Activated T-cell treated with anti-CD3 and anti-CD28 coated beads, Interleukin-2, amount 50 U/mL, for 1 hour (primary cell): ENCODE measurements at places on chromosomes 3 and 15.

- no peak for DNase-seq
Measured at GRCh38 chr3:186171521-186171920, 62.6 kb upstream of the ETV5 start.

GRCh38 chr3:111761309-111761795, 97.7 kb upstream of the PHLDB2 start:
- DNase-seq, result no peak

GRCh38 chr15:92870010-92870591, 30.0 kb upstream of the CHD2 start:
- no peak for DNase-seq

DNA sequence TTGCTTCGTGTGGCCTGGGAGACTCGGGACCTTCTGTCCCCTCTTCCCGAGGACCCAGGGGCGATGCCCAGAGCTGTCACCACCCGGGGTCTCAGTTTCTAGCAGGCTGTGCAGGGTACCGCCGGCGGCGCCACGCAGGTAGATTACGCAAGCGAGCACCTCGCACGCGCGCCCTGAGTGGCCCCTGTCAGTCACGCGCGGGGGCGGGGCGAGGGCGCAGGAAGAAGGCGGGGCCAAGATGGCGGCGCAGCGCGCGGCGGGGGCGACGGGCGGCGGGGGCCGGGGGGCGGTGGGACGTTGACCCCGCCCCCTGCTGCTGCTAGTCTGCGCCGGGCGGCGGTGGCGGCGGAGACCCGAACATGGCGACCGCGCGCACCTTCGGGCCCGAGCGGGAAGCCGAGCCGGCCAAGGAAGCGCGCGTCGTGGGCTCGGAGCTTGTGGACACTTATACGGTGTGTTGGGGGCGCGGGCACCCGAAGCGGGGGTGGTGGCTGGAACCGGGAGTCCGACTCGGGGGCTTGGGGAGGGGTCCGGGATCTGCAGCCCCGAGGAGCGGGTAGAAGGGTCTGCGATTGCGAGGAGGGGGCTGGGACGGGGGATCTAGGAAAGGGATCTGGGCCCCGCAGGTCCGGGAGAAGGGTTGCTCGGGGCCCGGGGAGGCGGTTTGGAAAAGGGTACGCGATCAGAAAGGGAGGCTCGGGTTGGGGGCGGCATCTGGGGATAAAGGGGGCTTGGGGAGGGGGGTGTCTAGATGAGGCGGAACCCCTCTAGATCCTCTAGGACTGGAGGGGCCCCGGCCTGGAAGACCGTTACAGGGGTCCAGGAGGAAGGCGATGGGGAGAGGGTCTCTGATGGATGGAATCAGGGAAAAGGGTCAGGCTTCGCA, at the start of gene NISCH:
Gene NISCH (plus strand): TSS at position 322 of the 886 bp plus-strand sequence. CDS start 38 bp downstream, at position 360.
- DNase-seq, result peak; percentile 99

DNA sequence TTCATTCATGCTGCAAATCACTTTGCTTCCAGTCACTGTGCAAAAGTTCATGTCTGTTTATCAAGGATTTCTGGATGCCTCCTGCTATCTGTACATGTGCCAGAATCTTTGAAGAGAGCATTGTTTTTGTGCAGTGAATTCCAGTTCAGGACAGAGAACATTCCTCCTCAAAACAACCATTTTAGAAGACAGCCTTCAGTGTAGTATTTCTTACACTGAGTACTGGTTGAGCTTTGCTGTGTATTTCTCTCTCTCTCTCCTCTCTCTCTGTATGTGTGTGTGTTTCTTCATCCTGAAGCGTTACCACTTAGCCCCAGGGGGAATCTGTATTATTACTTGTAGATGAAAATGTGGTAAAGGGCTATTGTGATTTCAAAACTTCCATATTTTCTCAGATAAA, 123.8 kb upstream of the CHL1 start:
- DNase-seq, result no peak

- DNase-seq, result no peak
Measured at GRCh38 chr3:54180921-54181320, 58.6 kb downstream of the CACNA2D3 start.

- DNase-seq, result no peak
Measured at GRCh38 chr3:155712008-155712407, 32.9 kb downstream of the PLCH1 start.

- peak; percentile 49 for DNase-seq
Measured at GRCh38 chr15:45205192-45205591, 17.4 kb upstream of the SHF start.

DNA sequence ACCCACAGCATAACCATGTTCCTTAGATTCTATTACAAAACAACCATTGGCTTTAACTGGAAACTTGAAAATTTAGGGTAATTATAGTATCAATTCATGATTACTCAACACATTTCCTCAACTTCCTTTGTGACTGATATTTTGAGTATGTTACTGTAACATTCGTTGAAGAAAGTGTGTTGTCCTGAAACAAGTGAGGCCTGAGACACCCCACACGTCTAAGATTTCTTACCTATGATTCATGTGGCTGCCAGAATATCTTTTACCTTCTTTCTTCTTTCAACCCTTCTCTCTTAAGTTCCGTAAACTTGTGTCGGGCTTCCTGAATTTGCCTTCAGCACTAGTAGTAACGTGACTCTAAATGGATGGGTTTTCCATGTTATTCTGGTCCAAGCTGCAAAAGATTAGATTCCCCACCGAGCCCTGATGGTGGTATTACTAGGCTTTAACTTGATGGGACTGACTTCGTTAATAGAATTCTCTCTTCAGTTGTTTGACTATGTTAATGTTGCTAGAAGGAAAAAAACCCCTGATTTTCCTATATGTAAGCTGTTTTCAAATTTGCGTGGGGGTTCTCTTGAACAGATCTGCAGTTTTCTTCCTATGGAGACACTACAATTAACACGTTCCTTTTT, 296.0 kb upstream of the ICE2 start:
- DNase-seq, result no peak

GRCh38 chr15:88636050-88636449, 2.8 kb upstream of the ISG20 start:
- DNase-seq, result peak; percentile 76

GRCh38 chr3:188578576-188579363, 424.8 kb downstream of the LPP start:
- DNase-seq, result no peak

DNA sequence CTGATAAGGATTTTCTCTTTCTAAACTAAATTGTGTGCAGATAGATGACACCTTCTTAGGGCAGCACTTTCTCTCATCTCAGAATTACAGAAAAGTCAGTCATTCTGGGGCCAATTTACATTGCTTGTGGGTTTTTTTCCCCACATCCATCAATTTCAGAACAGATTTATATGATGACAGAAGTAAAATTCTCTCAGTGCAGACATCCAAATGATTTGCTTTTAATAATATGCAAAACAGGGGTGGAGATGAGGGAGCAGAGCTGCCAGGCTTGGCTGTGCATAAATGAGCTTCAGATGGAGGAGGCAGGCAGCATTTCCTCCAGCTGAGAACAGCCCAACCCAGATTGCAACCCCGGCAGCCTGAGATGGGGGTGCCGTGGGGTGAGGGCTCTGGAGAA, 44.0 kb downstream of the EDEM1 start:
- DNase-seq, result no peak

DNA sequence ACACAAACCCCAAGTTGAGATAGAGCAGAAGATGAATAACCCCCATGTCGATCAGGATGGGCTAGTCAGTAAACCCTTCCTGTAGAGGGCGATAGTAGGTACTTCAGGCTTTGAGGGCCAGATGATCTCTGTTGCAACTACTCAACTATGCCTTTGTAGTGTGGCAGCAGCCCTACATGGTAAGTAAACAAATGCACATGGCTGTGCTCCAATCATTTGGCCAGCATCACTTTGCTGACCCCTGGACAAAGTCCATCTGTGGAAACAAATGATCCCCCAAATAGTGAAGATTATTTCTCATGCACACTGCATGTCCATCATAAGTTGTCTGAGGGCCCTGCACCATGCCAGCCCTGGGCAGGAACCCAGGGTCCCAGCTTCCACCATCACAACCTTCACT, 402.2 kb upstream of the PROK2 start:
- DNase-seq, result no peak

DNA sequence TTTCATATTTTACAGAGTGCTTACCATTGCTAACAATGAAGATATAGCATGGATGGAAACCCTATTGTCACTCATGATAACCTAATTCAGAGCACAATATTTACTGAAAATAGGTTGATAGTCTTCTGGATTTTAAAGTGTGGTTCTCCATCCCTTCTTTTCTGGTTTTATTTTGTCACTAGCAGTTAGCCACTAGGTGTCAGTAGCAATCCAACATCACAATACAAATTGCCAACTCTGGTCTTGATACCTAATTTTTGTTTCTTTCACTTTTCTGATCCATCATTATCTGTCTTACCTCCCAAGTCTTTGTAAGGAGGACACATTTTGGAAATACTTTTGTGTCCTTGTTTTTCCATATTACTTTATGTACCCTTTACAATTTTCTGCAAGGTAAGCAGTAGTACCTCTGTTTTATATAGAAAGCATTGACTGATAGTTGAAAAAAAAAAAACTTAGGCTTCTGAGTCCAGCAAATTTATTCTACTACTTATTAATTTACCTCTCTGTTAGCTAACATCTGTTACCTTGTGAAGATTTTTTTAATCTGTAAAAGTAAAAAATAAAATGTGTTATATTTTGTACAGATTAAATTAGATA, 28.3 kb upstream of the CRYBG3 start:
- no peak for DNase-seq
